Left lobe of liver (tissue), 2 donors: ENCODE measurements at places on chromosomes 11 and 22. TPM values are rescaled to one million over a fixed set of nuclear protein-coding genes. Genes with fewer than 3 reads are reported as not detected.
A peak's percentile ranks its signal among the peaks of the same experiment; 100 is the strongest.

DNA sequence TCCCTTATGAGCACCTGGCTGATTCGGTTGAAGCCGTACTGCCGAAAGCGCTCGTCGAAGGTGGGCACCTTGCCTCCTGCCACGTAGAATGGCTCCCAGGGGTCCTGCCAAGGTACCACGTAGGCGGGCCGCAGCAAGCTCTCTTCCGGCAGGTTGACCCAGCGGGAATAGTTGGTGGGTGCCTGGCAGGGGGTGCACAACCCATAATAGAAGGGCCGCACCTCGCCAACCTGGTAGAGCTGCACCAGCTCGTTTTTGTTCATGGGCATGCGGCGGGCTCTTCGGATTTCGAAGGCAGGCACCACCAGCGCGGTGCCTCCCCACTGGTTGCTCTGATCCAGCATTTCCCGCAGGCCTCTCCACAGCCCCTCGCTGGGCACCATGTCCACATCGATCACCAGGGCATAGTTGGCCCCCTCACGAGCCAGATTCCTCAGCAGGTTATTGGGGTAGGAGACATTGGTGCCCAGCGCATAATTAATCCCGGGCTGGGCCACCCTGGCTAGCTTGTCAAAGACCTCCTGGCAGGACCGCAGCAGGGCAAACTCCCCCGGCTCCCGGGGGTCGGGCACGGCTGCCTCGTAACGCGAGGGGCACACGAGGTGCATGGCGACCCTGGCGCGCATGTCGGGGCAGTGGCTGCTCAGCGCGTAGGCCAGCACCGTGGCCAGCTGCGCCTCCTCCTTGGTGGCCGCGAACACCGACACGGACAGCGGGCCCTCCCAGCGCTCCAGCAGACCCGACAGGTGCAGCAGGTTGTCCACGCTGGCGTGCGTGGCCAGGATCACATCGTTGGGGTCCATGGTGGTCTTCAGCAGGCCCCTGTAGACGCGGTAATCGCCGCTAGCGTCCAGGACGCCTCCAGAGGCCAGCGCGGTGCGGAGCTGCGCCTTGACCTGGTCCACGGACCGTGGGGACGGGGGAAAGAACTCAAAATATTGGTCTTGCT lies 679 bp downstream of the B4GAT1 start:
- no peak for DNase-seq

DNA sequence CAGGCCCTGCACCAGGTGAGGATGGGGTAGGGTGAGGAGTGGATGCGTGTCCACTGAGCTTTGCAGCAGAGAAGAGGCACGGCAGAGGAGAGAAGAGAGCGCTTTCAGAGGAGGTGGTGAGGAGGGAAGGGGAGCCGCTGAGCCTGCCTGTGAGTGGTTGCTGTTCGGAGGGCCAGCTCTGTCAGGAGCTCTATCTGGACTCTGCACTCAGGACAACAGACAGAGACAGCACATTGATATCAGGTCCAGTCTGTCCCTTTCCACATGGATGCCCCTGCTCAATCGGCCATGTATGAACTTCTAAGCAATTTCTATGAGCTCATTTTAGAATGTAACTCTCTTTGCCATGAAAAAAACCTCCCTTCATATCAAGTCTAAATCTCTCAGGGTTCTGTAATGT lies 158.6 kb downstream of the KIRREL3 start:
- DNase-seq: no peak

The ATP6V1E1 gene
- total RNA-seq: 31.3 TPM

The TRIM21 gene
- 7.3 TPM for total RNA-seq

DNA sequence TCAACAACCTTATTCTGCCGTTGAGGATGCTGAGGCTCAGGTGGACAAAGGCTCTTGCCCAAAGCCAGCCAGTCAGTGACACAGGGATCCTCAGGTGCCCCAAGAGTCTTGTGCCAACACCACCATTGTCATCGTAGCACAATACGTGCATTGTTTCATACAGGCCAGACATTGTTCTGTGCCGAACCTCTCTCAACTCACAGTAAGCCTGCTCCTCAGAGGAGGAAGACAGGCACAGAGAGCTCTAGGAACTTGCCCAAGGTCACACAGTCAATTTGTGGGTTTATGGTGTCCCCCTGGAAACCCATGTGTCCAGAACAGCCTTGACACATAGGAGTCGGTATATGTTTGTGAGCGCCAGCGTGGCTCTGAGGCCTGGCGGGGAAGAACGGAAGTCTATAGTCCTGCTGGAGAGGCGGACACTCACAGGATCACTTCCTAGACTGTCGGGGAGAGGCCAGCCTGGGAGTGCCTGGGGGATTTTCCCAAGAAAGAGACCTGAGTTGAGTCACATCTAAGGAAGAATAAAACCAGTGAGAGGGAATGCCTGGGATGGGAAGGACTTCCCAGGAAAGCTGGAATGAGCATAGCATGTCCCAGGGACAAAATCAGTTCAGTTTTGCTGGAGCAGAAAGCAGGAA lies 20.2 kb downstream of the LIF start:
- DNase-seq: no peak

DNA sequence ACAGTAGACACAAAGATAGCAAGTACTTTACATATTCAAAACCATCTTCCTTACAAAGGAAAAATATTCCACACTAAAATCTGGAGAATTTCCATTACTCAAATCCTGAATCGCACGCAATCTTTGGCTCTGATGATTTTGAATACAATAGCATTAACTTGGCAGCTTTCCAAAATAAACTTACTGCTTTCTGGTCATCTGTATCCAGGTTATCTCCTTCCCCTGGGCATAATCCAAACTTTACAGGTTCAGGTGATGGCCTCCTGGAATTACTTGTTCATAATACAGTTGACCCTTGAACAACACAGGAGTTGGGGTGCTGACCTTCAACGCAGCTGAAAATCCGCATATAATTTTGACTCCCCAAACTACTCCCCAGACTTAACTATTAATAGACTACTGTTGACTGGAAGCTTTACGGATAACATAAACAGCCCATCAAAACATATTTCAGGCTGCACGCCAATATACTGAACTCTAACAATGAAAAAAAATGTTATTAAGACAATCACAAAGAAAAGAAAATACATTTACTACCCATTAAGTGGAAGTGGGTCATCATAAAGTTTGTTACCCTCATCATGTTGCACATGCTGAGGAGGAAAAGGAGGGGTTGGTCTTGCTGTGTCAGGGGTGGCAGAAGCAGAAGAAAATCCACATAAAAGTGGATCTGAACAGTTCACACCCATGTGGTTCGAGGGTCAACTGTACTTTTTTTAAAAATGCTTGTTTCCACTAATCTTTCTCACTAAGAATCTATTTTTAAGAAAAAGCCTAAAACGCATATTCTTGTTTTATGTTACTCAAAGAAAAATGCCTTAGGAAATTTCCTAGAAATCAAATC lies 6.5 kb downstream of the MTMR2 start:
- DNase-seq: no peak

The AIFM3 gene
- 1.3 TPM for total RNA-seq

- no peak for DNase-seq
Measured at GRCh38 chr22:36963302-36963701, 49.9 kb downstream of the CSF2RB start.

The JAML gene
- total RNA-seq: 1.9 TPM

DNA sequence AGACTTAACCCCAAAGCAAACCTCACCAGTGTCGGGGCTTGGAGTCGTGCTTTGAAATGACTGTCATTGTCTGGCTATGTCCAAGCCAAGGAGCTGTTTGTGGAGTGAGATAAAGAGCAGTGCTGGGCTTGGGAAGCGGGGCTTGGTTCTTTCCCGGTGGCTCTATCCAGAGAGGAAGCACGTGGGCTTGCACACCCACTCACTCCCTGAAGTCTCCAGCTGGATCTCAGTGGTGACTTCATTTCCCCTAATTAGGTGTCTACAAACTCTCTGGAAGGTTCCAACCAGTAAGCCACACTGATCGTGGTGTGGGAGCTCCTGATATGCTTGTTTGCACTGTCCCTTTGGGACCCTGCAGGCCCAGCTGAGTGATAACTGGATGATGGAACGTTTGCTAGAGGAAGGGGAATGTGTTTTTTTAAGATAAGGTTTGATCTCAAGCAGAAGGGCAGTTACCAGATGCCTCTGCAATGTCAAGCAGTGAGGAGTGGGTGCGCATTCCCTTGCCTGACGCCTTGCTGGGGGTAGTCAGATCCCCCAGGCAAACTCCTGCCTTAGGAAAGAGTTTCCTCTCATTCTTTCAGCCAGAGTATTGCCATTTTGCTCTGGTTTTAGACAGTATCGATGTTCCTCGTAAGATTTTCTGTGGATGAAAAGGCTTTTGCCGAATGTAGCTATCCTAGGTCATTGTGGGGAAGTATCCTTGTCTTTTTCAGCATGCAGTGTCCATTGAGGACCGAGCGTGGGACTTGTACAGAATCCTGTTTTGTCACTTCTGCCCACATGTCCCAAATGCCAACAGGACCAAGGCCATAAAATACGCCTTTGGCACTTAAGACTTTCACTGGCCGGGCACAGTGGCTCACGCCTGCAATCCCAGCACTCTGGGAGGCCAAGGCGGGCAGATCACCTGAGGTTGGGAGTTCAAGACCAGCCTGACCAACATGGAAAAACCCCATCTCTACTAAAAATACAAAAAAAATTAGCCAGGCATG lies 90.9 kb downstream of the MICAL2 start:
- no peak for DNase-seq

GRCh38 chr11:111698852-111699559 lies 67.2 kb downstream of the PPP2R1B start:
- no peak for DNase-seq

DNA sequence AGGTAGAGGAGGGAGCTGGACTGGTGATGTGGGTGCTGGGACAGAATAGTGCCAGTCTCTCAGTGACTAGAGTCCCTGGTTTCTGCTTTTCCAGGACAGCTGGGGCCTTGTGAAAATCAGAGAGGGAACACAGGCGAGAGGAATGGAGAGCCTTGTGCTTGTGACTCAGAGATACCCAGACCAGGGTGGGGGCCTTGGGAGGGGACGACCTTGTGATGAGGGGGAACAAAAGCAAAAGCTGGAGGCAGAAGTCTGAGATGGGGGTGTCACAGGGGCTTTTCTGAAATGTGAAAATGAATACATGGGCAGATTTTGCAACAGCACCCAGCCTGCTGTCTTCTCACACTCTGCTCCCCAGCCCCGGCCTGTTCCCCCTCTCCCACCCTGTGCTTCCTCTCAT lies 3.4 kb upstream of the NR1H3 start:
- DNase-seq: no peak

DNA sequence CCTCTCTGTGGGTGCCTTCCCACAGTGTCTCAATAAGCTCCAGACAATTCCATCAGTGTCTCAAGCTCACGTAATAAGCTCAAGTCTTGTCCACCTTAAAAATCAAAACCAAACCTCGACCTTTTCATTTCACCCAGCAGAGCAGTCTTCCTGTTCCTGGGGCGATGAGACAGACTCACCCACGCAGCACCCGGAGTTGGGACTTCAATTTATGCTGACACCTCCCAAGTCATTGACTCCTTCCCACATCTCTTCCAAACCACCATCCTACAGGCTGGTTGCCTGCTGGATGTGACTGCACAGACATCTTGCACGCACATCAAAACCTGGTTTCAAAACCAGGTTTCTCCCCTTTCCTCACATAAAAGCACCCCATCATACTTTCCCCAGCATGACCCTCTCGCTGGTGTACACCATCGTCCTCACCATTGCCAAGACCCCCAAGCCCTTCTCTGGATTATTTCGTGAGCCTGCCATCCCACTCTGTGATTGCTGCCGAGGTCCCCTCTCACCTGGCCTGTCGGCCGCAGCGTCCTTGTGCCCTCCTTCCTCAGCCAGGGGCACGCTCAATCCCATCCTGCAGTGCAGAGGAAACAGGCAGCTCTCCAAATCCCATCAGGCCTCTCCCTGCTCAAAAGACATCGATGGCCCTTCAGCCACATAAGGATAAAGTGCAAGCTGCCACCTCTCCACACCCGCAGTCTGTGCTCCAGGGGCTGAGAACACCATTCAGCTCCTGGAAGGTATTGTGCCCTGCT lies 45.1 kb upstream of the FBXO3 start:
- DNase-seq: no peak

GRCh38 chr11:12762278-12762677 lies 88.1 kb downstream of the TEAD1 start:
- no peak for DNase-seq

- no peak for DNase-seq
Measured at GRCh38 chr11:85946221-85946620, 91.0 kb downstream of the CCDC83 start.

- no peak for DNase-seq
Measured at GRCh38 chr11:15342163-15342562, 227.4 kb downstream of the INSC start.

The GGA1 gene
- total RNA-seq: 27.3 TPM

The SAA4 gene
- 738 TPM for total RNA-seq

The APLNR gene
- total RNA-seq: 2.4 TPM

DNA sequence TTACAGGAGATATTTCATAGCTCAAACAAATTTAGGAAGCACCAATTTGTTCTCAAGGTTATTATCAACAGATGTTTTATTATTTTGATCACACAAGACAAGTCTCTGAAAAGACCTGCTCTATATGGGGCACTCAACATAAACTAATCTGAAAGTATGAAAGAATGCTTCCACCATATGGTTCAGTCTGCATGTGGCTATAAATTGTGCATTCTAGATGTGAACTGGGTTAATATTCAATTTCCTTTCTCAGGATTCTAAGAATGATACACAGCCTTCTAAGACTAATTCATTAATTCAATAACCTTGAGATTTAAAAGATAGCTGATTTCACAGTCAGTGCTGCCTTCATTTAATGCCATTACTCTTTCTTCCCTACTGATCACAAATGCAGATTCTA lies 851.3 kb upstream of the CCDC90B start:
- no peak for DNase-seq

The OR8D1 gene
- not detected for total RNA-seq

- DNase-seq: no peak
Measured at GRCh38 chr11:77506857-77507256, 33.0 kb upstream of the PAK1 start.

The BATF2 gene
- 2.4 TPM for total RNA-seq

GRCh38 chr11:1641096-1641495 lies 11.5 kb downstream of the KRTAP5-5 start:
- DNase-seq: no peak

- DNase-seq: no peak
Measured at GRCh38 chr11:19116276-19116970, 545 bp upstream of the ZDHHC13 start.

DNA sequence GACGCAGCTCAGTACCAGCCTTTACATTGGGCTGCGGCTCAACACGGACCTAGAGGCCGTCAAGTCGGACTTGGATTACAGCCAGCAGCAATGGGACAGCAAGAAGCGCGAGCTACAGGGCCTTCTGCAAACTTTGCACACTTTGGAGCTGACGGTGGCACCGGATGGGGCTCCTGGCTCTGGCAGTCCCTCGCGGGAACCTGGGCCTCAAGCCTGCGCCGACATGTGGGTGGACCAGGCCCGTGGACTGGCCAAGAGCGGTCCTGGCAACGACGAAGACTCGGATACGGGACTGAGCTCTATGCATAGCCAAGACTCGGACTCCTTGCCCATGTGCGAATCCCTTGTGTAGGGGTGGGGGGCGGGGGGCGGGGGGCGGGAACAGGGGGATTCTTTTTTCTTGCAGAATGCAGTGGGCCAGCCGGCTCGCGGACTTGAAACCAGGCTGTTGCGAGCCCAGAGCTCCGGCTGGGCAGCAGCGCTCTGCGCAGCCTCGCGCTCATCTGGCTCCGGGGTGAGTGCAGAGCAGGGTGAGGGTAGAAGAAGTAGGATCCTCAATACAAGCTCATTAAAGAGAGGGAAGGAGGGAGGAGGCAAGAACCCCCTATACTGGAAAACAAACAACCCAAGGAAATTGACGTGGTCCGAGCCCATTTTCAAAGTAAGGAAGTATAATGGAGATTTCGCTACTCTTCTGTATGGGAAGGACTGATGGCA lies 1.8 kb downstream of the RASSF10 start:
- DNase-seq: no peak

- peak; percentile 44 for DNase-seq
Measured at GRCh38 chr11:21514316-21514715, 678.6 kb upstream of the ANO5 start.

GRCh38 chr11:1761110-1761856 lies 2.4 kb downstream of the CTSD start:
- DNase-seq: no peak
